Left renal pelvis (tissue), 4 donors: ENCODE measurements at places on chromosomes 2 and 18.

GRCh38 chr2:65863713-65864112, 431.3 kb upstream of the SPRED2 start:
- DNase-seq: no peak

DNA sequence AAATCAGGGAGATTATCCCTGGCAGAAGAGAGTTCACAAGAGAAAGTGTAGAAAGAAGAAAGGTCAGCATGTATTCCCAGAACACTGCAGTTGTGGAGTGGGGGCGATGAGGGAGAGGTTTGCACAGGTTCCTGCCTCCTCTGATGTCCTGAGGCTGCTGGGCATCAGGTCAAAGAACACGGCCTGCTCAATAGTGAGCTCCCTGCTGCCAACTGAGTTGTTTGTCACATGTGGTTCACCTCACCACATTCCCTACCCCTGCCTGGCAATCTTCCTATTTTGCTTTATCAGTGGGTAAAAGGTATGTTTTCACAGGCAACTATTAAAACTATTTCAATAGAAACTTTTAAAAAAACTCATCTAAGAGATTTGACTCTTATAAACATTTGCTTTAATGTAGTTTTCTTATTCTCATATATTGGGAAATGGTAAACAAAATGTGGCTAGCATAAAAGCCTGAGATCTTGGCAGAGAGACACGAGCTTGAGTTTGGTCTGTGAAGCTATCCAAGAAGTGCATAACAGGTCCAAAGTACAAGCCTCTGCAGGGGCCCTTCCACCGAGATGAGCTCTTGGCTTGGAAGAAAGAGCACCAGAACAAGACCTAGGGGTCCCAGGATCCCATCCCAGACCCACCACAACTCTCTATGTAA, 123.9 kb upstream of the SRD5A2 start:
- DNase-seq: no peak

DNA sequence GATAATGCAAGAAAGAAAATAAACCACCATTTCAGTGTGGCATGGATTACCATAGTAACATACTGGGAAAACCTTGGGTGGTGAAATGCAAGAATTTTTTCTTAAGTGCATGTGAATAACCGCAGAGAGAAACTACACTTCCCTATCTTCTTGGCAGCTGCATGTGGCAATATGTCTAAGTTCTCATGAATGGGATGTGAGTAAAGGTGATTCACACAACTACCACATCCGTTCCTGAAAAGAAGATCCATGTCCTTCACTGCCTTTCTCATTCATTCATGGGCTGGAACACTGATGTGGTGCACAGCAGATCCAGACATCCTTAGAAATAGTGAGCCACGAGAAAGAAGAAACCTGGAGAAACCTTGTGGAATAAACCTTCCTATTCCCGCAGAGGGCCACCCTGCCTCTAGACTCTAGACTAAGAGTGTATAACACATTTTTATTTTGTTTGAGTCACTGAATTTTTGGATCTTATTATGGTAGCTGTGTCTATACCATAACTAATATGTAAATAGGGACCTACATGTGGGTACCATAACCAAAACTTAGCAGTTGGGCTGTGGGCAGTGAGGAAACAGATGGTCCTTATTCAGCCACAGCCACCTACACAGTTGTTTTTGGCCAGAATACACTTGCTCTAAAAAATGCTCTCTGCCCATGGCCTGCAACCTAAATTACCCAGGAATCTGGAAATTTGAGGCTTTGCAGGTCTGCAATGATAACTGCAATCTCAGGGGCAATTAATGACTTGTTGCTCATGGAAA, 573.3 kb downstream of the LRP1B start:
- DNase-seq: no peak

DNA sequence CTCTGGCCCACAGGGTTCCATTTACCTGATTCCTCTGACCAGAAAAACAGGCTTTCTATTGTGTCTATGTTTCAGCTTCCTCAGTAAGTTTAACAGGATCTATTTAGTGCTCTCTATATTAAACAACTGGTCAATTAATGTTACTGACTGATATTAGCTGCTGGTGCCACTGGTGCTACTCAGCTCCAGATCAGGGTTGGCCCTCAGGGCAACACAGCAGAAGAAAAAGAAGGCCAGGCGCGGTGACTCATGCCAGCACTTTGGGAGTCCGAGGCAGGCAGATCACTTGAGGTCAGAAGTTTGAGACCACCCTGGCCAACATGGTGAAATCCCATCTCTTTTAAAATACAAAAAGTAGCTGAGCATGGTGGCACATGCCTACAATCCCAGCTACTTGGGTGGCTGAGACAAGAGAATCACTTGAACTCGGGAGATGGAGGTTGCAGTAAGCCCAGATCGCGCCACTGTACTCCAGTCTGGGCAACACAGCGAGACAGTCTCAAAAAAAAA, 56.3 kb upstream of the CHAC2 start:
- no peak for DNase-seq

GRCh38 chr2:233359823-233360222, 5.5 kb downstream of the DGKD start:
- no peak for DNase-seq

- no peak for DNase-seq
Observed at GRCh38 chr18:50159654-50160046, 35.3 kb downstream of the MYO5B start.

DNA sequence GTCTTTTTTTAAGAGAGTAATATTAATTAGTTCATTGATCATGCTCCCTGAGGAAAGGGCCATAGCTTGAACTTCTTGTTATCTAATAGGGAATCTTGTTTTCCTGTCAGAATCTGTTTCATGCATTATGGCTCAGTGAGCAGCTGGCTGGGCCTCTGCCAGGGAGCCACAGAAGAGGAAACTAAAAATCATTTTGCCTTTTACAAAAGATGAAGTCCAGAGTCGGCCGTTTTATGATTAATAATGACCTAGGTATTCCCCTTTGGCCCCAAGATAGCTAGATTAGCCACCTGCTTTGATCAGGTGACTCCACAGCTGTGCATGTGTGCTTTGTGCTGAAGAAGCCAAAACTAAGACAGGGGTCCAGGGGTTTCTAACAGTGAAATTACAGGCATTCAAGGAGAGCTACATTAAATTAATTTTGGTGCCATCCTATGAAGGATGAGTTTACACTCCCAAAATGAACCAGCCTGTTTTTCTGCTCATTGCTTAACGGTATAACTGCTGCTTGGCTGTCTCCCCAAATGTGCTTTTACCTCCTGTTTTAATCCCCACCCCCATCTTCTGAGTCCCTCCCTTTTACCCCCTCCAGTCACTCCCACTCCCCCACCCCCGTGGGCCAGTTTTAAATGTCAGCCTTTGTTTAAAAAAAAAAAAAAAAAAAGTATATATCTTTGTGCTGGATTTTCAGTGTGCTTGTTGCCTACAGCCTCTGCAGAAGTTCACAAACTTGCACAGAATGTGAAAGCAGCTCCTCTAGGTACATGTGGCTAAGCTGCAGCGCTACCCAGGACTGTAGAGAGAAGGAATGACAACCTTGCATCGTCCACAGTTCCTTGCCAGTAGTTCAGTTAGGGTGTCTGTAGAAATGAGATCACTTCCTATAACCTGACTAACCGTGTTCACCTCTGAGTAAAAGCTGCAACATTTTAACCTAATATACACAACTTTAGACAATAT, 93.1 kb downstream of the CABLES1 start:
- no peak for DNase-seq
